ENCODE measurements at places on chromosomes 3 and 15.

- no peak for DNase-seq
Measured at GRCh38 chr3:114213292-114213626, 24.1 kb downstream of the ZNF80 start.

GRCh38 chr3:123286308-123287023 is 84.7 kb downstream of the SEC22A start:
- DNase-seq = no peak

- DNase-seq = no peak
Measured at GRCh38 chr15:86647810-86648440, 568.3 kb downstream of the AGBL1 start.

GRCh38 chr15:25173241-25174028 is 218.6 kb downstream of the SNRPN start:
- no peak for DNase-seq

DNA sequence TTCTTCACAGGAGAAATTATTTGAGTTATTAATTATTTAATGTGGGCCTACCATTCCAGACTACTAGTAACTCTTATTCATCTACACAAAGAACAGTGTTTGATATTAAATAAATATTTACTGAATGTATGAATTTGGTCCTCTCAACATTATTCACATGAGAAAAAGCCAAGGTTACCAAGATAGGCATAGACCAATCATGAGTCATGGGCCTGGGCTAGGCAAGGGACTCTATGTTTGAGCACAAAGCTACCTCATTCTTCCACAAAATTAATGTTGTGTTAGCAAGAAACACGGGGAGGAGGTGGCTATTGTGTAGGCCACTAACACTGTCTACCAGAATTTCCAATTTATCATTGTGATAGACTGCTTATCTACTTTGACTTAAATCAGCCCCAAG is 115.7 kb downstream of the SERPINI1 start:
- DNase-seq = no peak

GRCh38 chr3:129383292-129383860 is 45.1 kb downstream of the EFCAB12 start:
- DNase-seq = no peak

- DNase-seq = no peak
Measured at GRCh38 chr3:135513106-135514059, 452.1 kb upstream of the PPP2R3A start.

- no peak for DNase-seq
Measured at GRCh38 chr3:112136046-112136445, 3.0 kb upstream of the GCSAM start.

- DNase-seq = no peak
Measured at GRCh38 chr3:97301114-97301513, 463.4 kb upstream of the ARL6 start.
